ENCODE measurements at places on chromosomes 12 and 14.

- DNase-seq, result no peak
Observed at GRCh38 chr12:123961585-123962345, 10.9 kb downstream of the CCDC92 start.

DNA sequence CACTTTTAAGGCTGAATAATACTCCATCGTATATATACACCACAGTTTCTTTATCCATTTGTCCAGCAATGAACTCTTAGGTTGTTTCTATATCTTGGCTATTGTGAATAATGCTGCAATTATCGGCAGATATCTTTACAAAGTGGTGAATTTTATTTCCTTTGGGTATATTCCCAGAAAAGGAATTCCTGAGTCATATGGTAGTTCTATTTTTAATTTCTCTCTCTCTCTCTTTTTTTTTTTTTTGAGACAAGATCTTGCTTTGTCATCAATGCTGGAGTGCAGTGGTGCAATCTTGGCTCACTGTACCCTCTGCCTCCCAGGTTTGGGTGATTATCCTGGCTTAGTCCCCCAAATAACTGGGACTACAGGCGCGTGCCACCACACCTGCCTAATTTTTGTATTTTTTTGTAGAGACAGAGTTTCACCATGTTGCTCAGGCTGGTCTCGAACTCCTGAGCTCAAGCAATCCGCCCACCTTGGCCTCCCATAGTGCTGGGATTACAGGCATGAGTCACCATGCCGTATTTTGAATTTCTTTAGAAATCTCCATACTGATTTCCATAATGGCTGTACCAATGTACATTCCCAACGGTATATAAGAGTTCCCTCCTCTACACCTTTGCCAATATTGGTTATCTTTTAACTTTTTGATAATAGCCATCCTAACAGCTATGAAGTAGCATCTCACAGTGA, 98.4 kb downstream of the EFCAB11 start:
- no peak for DNase-seq

- peak; percentile 85 for DNase-seq
Observed at GRCh38 chr14:70972107-70972976, 65.1 kb downstream of the PCNX1 start.

DNA sequence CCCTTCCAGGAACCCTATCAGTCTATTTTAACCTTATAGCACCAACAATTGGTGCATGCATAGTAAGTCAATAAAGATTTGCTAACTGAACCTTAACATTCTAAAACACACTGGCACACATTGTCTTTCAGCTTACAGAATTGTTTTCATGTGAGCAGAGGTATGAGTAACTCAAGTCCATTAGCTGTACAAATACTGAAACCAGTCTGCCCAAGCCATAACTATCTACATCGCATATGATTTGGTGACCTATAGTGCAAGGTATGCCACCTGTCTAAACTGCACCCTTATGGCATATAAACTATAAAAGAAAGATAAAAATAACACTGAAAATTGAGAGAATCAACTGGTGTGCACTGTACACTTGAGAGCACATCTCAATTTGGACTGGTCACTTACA, 34.8 kb downstream of the SBNO1 start:
- DNase-seq, result no peak

GRCh38 chr12:213527-213932, 427 bp downstream of the SLC6A12 start:
- no peak for DNase-seq

GRCh38 chr14:64463195-64463594, 2.1 kb upstream of the AKAP5 start:
- no peak for DNase-seq

DNA sequence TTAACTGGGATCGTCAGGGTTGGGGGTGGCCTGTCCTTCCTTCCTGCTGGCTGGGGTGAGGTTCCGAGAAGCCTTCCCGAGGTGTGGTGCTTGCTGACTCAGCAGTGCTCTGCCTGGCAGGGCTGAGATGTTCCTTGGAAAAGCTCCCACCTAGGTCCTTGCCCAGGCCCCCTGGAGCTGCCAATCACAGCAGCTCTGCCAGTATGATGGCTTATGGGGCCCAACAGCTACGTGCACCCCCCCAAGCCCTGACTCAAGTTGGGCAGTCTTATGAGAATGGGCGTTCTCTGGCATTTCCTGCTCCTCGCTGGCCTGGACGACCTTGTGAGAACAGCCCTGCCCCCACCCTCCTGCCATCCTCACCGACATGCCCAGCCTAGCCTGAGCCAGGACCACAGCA, 292.2 kb upstream of the CRY1 start:
- DNase-seq, result no peak

- DNase-seq, result no peak
Observed at GRCh38 chr12:109847142-109847735, 14.0 kb upstream of the TRPV4 start.

DNA sequence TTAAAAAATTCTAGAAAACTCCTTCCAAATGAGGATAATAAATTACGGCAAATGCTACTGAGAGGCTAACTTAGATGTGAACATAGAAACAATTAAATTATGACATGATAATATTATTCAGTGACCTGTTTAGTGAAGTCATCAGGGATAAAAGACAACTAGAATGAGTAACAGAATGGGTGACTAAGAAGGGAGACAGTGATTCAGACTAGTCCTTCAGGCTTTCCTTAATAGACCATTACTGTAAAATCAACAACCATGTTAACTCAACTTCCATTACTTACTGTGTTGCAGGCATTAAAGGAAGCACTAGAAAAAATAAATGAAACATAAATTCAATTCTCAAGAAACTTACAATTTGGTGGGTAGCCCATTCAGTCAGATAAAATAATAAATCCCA, 543.9 kb upstream of the LRFN5 start:
- no peak for DNase-seq

GRCh38 chr12:92721130-92721529, 18.3 kb downstream of the PLEKHG7 start:
- no peak for DNase-seq

- no peak for DNase-seq
Observed at GRCh38 chr12:63351370-63351769, 200.4 kb upstream of the AVPR1A start.

DNA sequence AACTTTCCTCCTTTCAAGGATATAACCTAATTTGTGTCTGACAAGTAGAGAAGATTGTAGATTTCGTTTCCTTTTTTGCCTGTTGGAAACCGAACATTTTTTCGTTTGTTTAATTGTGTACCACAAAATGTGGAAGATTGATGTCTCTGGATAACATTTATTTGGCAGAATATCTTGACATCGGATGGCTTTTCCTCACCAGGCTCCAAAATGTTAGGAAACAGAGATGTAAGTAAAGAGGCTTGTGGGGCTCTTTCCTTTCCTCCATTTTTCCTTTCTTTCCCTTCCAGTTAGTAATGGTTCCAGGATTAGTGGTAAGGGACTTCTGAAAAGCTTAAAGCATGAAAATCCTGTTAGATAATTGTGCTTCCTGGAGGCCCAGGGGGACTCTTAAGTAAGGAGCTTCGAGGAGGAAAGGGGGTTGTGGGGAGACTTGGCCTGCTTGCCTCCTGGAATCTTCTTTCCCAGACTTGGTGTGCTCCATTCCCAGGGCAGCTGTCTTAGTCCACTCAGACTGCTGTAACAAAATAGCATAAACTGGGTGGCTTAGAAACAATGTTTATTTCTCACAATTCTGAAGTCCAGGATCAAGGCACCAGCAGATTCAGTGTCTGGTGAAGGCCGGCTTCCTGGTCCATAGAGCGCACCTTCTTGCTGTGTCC, 243.1 kb upstream of the PWP1 start:
- no peak for DNase-seq

- no peak for DNase-seq
Observed at GRCh38 chr12:4215229-4216186, 58.1 kb upstream of the CCND2 start.

- DNase-seq, result no peak
Observed at GRCh38 chr14:32571995-32572866, 243.1 kb downstream of the AKAP6 start.

- DNase-seq, result no peak
Observed at GRCh38 chr12:24902511-24903328, 46.2 kb downstream of the BCAT1 start.

DNA sequence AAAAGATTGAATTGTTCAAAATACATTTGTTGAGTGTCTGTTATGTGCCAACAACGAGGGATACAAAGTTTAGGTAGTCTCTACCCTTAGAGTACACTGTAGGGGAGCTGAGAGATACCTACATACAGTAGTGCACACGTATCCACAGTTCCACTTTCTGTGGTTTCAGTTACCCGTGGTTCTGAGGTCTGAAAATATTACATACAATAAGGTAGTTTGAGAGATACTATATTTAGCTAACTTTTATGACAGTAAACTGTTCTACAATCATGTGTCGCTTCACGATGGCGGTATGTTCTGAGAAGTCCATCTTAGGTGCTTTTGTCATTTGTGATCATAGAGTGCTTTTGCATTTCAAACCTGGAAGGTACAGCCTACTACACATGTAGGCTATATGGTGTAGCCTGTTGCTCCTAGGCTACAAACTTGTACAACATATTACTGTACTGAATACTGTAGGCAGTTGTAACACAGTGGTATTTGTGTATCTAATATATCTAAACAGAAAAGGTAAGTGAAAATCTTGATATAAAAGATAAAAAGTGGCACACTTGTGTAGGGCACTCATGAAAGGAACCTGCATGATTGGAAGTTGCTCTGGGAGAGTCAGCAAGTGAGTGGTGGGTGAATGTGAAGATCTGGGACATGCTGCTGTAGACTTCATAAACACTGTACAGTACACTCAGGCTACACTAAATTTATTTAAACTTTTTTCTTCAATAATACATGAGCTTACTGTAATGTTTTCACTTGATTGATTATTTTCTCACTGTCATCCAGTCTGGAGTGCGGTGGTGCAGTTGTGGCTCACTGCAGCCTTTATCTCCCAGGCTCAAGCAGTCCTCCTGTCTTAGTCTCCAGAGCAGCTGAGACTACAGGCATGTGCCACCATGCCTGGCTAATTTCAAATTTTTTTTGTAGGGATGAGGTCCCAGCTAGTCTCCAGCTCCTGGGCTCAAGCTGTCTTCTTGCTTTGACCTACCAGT, 4.0 kb downstream of the CPSF6 start:
- no peak for DNase-seq

DNA sequence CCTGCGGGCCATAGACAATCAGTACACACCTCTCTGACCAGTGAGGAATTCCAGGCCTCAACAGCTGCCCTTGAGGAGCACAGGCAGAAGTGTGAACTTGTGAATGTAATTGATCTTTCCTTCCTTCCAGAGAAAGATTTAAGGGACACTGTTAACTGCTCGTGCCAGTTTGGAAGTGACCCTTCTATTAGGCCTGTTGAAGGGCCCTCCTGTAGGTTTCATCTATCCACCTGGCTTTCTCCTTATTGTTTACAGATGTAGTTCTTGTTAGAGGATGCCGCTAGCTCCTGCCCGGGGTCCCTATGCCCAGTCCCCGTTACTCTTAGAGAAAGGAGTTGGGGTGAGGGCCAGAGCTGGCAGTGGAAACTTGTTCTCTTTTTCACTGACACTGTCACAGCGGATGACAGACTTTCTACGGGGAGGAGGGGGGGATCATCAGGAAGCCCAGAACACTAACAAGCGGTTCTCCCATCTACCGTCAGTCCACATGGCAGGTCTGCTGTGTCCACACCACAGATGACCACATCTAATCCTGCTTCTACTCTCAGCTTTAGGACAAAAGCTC, 42.6 kb downstream of the SH2B3 start:
- no peak for DNase-seq

- no peak for DNase-seq
Observed at GRCh38 chr12:69610126-69610525, 581 bp downstream of the LRRC10 start.

- no peak for DNase-seq
Observed at GRCh38 chr12:62248873-62249272, 11.3 kb upstream of the USP15 start.

- no peak for DNase-seq
Observed at GRCh38 chr12:22631863-22632463, 7.0 kb downstream of the ETNK1 start.

- DNase-seq, result no peak
Observed at GRCh38 chr14:39265033-39265432, 31.3 kb downstream of the MIA2 start.

DNA sequence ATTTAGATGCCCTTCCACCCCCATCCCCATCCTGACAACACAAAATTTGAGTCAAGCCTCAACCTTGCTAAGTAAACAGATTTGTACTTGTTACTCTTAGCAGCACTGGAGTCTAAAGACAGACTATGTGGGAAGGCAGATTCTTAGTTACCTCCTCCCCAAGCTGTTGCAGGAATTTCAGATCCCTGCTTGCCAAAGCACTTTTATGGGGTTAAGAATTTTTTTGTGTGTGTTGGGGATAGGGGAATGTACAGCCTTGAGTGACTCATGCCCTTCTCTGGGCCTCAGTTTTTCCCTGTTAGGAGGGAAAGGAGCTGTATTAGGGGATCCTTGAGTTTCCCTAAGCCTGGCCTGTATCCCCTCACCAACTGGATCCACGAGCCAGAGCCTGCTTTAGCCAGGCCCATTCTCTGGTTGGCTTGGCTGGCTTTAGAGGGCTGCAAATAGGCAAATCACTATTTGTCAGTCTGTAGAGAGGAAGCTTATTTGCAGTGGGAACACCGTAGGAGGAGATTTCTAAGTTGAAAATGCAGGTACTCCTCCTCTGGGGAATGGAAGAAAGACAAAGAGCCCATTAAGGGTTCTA, 27.7 kb upstream of the RNU6-8 start:
- DNase-seq, result no peak

DNA sequence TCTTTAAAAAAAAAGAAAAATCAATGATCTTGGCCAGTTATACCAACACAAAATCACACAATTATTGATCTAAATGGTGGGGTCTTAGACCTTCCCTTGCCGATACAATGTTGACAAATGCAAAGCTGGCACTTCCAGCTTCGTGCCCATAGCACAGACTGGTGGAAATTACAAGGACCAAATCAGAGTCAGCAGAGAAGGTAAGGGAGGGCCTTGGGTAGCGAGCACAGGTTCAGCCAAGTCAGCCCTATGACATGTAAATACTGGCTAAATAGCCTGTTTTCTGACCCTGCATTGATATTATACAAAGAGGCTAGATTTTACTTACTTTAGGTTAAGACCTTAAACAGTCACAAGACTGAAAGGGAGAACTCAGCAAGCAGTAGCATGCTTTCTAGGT, 30.3 kb upstream of the WDR89 start:
- DNase-seq, result no peak

- no peak for DNase-seq
Observed at GRCh38 chr12:40325349-40325960, 100.7 kb downstream of the LRRK2 start.

DNA sequence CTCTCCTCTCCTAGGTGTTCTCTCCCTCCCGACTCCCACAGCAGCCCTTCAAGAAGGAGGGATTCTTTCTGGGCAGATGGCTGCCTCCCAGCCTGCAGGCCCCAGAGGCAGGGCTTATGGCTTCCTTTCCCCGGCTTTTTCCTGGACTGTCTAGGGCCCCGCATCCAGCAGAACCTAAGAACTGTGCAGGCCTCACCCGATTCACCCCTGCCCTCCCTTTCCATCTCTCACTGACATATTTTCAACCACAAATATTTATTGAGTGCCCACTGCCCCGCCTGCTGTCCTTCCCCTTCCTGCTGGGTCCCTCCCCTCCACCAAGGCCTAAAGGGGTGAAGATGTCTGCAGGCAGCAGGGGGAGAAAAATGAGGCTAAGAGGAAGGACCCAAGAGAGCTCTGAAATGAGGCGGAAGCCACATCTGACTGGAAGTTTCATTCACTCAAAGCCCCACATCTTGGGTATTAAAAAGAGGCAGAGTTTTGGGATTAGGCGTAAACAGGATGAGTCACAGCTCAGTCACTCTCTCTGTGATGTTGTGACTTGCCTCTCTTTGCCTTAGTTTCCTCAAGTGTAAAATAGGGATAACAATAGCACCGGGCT, 2.9 kb downstream of the SCNN1A start:
- no peak for DNase-seq

All from activated T-cell treated with anti-CD3 and anti-CD28 coated beads for 4 hours (primary cell).